ENCODE measurements at places on chromosomes 1 and 21. TPM values are rescaled to one million over a fixed set of nuclear protein-coding genes. Genes with fewer than 3 reads are reported as not detected.

DNA sequence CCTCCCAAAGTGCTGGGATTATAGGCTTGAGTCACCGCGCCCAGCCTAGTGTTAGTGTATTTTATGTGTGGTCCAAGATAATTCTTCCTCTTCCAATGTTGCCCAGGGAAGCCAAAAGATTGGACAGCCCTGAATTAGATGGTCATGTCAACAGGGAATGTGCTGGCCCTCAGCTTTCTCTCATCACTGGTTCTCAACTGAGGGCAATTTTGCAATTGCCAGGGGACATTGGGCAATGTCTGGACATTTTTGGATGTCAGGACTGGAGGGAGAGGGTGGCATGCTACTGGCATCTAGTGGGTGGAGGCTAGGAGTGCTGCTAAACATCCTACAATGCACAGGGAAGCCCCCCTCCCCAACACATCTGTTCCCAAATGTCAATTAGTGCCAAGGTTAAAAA, 95.0 kb downstream of the LAMC2 start:
- peak; percentile 84 for DNase-seq

GRCh38 chr1:204206121-204206520, 7.7 kb downstream of the GOLT1A start:
- no peak for DNase-seq

DNA sequence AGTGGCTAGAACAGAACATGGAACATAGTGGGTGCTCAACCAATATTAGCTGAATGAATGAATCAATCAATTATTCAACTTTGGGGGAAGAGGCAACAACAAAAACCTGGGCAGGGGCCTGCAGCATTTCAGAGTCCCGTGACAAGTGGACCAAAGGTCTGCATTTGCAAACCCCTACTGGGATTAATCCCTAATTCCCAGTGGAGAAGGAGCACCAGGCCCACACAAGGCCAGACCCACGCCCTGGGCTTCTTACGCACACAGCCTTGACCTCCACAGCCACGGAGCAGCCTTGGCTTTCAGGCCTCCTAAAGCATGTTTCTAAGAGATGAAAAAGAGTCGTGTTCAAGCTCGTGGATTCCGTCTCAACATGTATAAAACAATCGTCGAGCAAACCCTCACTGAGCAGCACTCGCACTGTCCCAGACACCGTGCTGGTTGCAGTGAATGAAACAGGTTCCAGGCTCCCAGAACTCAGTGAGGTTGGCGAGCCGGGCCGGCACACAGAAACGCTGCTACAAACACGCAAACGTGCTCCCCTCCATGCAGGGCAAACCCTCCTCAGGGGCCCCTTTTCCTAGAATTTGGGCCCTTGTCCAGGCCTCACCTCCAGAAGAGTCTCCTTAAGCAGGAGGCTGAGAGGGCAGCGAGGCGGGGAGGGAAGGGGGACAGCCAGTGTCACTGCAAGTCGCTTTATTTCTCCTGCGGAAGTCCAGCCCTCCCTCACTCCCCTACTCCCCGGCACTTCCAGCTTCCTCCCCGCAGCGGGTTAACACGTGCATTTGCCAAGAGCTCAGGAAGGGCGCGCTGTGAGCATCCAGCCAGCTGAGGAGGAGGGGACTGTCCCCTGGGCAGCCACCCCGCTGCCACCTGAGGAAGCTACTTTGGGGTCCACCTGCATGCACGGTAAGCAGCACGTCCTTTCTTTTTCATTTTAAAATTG, 556.4 kb downstream of the KIF26B start:
- no peak for DNase-seq

DNA sequence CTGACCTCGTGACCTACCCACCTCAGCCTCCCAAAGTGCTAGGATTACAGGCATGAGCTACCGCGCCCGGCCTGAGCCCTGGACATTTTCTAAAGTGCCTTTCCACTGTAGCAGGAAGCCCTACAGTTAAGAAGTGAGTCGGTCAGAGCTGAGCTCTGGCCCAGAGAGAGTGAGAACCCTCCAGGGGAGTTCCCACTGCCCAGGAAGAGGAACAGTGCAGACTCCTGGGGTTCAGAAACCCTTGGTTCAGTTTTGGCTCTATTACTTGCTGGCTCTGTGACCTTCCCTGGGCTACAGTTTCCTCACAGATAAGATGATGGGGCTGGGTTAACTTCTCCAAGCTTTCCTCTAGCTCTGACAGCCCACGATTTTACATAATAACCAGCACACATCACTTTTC, 20.9 kb downstream of the SLC9A1 start:
- no peak for DNase-seq

DNA sequence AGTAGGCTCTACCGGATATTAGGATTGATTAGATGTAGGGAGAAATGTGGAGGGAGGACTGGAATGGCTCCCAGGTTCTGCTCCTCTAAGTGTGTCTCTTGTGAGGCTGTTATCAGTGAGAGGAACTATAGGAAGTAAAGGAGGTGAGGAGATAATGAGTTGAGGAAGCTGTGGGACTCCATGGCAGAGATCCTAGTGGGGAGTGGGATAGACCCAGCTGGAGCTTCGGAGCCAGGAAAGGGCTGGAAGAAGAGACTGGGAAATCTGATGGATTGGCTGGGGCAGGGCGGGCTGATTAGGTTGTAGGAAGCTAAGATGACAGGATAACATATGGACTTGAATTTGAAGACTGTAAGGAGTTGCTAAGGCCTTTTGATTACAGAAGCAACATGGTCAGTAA, 14.8 kb upstream of the BCL9 start:
- DNase-seq: no peak

Gene FAAH
- total RNA-seq: 15.5 TPM

Gene PLXNA2
- total RNA-seq: 16.1 TPM

All from sigmoid colon (tissue), 7 donors.